ENCODE measurements at places on chromosomes 12 and 14.

DNA sequence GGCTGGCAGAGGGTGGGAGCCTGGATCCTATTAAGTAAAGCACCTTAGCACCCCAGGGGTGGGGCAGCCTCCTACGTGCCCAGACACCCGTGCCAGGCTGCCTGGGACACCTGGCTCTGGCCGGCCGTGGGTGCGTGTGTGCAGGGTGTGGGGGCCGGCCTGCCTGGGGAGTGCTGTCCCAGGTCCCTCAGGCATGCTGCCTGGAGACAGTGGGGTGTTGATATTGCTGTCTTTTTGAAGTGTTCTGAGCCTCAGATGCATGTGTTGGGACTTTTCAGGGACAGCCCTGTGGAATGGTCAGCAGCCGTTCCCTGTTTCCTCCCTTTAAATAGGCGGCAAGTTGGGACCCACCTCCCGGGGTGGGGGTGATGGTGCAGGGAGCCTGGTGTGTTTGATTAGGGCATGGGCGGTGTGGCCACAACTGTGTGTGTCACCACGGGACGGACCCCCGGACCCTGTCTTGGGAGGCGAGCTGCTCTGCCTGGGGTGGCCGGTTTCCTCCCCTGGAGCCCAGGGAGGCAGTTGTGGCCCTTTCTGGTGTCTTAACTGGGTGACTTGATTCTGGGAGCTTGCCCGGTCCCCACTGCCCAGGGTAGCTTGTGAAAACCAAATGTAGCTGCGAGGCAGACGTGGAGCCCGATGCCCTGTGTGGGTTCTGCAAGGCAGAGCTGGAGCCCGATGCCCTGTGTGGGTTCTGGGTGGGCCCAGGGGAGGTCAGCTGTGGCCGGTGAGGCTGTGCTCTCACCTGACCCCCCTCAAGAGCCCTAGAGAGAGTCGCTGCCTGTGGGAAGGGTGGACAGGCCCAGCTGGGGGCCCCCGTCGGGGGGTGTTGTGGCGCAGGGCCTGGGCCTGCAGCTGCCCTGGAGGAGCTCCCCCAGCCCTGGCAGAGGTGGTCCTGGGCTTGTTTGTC is 8.2 kb downstream of the ULK1 start:
- no peak for DNase-seq

DNA sequence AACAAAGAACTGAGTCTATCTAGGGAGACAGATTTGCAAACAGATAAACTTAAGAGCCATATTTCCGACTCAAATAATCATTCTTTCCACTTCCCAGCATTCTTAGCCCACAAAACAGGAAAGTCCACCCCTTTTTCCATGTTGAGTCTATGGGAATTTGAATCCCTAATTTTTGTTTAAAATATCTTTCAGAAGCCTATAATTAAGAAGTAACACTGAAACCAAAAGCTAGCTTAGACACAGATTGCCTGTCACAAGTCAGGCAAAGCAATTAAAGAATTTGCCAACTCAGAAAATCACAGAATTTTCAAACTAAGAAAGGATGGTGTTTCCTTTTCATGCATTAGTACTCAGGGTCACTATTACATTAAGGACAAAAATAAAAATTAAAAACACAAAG is 17.0 kb downstream of the ATP2B1 start:
- DNase-seq: no peak

DNA sequence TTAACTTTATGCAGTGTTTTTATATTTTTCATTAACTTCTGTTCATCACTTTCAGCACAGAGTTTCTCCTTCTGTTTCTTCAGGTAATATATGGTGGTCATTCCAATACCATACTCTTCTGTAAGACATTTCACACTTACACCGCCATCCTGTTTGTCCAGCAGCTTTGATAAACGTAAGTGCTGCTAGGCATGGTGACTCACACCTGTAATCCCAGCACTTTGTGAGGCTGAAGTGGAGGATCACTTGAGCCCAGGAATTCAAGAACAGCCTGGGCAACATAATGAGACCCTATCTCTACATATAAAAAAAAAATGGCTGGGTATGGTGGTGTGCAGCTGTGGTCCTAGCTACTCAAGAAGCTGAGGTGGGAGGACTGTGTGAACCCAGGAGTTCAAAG is 55.8 kb downstream of the EXOC5 start:
- no peak for DNase-seq

- no peak for DNase-seq
These were observed 25.0 kb upstream of the HSPB8 start for GRCh38 chr12:119153477-119154434.

- no peak for DNase-seq
These were observed 502 bp downstream of the ITGA5 start for GRCh38 chr12:54418441-54419087.

- DNase-seq: no peak
These were observed 1069.1 kb downstream of the SLC6A15 start for GRCh38 chr12:83843541-83843940.

- DNase-seq: no peak
These were observed 35.3 kb downstream of the ZC3H14 start for GRCh38 chr14:88598097-88598675.

DNA sequence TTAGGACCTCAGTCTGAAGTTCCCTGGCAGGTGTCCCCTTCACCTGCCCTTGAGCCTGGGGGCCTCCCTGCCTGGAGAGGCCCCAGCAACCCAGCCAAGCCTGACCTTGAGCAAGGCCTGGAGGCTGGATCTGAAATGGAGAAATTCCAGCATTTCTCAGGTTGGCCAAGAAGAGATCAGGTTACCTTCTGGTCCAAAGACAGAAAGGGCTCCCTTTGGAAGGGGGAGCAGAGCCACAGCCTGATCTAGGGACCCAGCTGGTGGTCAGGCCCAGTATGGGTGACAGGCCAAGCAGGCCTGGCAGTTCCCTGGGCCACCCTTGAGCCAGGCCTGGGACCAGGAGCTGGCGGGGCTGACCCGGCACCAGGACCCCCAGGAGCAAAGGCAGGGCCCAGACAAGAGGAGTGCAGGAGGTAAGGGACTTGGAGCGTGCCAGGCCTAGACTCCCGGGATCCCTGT is 82.8 kb downstream of the TNFAIP2 start:
- DNase-seq: no peak

DNA sequence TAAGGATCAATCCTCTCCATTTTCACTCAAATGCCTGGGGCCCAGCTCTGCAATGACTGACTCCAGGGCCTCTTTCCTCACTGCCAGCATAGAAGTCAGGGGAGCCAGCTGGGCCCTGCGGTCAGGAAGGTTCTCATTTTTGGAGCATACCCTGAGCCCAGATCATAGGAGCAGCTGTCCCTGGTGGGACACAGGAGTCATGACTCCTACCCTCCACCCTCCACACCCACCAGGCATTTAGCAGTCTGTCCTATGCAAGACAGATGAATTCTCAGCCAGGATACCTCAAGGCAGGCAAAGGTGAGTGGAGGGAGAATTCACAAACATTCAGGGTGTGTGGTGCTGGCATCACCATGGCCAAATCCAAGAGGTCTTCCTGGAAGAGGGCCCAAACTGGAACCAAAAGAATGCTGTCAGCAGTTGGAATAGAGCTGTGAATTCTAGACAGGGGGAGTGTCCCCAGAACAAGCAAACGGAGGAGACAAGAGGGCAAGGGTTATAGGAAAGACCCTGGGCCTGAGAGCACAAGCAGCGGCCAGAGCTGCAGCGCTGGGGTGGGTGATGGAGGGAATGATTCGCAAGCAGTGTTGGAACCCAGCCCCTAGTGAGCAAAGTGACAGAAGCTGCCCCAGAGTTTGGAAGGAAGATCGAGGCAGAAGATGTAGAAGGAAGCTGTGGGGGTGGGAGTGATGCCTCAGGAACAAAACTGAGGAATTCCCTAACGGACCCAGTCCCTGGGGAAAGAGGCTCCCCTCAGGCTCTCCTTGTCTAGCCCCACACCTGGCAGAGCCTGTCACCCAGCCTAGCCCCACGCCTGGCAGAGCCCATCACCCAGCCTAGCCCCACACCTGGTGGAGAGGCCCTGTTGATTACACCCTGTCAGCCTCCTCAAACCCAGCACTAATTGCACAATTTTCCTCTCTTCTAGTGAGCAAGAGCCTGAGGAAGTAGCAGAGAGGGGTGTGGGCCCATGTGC is 4.5 kb upstream of the REM2 start:
- no peak for DNase-seq

DNA sequence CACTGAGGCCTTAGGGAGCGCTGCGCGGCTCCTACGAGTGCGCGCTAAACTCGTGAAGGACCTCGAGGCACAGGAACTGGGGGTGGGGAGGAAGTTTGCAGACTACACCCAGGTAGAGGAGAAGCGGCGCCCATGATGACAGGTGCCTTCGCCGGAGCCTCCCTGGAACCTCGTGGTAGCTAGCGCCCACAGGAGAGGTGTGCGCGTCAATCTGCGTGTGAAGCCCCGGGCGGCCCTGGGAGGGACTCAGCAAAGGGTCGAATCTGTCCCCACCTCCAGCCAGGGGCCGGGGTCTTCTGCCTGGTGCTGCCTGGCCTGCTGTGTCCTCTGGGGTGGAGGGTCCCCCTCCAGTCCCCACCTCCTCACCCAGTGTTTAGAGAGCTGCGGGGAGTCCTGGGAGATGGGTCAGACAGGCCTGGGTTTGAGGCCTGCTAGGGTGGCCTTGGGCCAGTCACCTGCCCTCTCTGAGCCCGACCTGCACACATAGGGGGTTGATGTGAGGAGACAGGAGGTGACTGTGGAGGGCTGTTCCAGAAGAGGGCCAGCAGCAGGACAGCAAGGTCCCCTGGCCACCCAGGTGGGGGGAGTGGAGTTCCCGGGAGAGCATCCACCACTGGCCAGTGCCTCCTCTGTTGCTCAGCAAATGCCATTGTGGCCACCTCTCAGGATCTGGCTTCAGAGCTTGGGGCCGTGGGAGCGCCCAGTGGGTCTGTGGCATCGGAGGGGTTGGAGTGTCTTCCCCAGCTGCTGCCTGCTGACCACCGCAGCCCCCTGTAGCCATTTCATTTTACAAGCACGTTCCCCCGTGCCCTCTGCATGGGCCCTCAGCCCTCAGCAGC is 20.2 kb upstream of the KIF26A start:
- no peak for DNase-seq

DNA sequence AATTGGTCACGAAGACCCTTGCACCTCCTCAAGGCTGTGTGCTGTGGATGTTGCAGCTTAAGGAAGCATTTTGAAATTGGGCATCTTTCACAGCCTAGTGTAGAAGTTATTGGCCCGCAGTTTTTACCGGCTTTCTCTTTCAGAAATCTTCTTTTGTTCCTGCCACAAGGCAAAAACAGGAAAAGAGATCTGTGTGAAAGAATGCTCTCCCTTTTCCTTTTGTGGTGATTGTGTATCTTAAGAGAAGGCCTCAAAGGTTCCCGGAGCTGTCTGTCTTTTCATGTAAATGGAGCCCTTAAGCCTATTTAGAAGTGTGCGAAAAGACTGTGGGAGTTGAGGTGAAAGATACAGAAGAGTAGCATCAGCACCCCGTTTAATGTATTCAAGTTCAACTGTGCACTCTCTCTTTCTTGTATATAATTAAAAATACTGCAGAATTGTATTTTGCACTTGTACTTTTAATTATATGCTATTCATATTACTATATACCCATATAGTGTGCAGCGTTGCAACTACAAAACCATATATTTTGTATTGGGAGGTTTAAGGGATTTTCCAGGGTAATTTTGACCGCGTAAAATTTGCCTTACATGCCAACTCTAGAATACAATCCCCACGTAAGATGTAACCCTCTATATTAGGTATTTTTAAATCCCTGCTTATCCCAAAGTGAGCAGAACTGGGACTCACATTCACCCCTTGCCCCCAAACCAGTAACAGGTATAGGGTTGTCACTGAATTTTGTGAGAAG is 441.7 kb downstream of the RAD51B start:
- DNase-seq: no peak

- no peak for DNase-seq
These were observed 303.5 kb upstream of the SFSWAP start for GRCh38 chr12:131407221-131408035.

- DNase-seq: no peak
These were observed 4.7 kb downstream of the ANHX start for GRCh38 chr12:133231001-133231400.

GRCh38 chr14:74865156-74865555 is 10.8 kb downstream of the PROX2 start:
- no peak for DNase-seq

GRCh38 chr14:42517806-42518500 is 911.3 kb downstream of the LRFN5 start:
- DNase-seq: no peak

- no peak for DNase-seq
These were observed 401.8 kb downstream of the BTG1 start for GRCh38 chr12:91743704-91744321.

GRCh38 chr14:54177641-54178621 is 218.9 kb upstream of the CDKN3 start:
- DNase-seq: no peak

DNA sequence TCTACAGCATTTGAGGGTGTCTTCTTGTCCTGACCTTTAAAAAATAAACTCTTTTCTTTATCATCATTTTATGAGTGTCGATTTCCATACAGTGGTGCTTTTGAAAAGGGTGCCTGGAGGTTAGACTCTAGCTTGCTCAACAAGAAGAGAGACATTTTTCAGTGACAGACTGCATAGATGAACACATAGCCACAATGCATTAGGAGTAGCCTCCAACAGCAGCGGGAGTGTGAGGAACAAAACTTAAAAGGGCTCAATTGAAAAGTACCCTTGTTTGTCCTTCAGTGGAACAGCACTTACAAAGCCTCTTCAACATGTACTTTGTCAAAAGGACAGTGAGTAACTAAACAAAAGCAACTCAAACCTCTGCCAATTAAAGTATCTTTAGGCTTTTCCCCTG is 119.3 kb downstream of the SOX5 start:
- no peak for DNase-seq

- no peak for DNase-seq
These were observed 113.9 kb upstream of the DYRK2 start for GRCh38 chr12:67534681-67535080.

GRCh38 chr12:47725893-47726292 is 603 bp upstream of the ENDOU start:
- no peak for DNase-seq

DNA sequence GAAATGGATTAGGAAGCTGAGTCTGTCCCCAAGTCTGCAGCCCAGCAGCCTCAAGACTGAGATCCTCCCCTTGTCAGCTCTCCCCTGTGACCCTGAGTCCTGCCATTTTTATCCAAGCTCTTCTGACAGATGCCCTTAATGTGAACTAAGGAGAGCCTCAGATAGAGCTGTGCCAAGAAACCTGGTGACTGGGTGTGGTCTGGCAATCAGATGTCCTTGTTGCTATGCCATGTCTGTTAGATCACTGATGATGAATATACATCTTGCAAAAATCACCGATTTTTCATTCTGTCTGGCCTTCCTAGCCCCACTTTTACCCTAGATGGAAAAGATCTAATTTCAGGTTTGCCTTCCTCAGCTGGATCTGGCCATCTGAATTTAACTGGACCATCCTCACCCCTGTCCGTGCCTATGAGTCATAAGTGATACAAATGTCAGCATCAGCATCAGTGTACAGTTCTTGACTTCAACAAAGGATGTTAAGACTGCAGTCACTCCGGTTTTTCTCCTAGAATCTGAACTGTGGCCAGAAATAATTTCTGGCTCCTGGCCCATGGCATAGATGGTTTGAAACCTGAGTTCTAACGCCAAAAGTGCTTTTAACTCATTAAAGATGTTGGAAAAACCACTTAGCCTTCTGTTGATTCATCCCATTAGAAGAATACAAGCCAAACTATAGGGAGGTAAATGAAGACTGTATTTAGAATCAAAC is 61.2 kb upstream of the GRIP1 start:
- DNase-seq: no peak

- DNase-seq: no peak
These were observed 21.1 kb upstream of the TAS2R14 start for GRCh38 chr12:10960211-10960610.
